ENCODE measurements at places on chromosomes 7 and 10.

- no peak for DNase-seq
These were observed 238.7 kb upstream of the TCF7L2 start for GRCh38 chr10:112711366-112711765.

- DNase-seq, result no peak
These were observed 772.2 kb upstream of the C7orf33 start for GRCh38 chr7:147818317-147818716.

DNA sequence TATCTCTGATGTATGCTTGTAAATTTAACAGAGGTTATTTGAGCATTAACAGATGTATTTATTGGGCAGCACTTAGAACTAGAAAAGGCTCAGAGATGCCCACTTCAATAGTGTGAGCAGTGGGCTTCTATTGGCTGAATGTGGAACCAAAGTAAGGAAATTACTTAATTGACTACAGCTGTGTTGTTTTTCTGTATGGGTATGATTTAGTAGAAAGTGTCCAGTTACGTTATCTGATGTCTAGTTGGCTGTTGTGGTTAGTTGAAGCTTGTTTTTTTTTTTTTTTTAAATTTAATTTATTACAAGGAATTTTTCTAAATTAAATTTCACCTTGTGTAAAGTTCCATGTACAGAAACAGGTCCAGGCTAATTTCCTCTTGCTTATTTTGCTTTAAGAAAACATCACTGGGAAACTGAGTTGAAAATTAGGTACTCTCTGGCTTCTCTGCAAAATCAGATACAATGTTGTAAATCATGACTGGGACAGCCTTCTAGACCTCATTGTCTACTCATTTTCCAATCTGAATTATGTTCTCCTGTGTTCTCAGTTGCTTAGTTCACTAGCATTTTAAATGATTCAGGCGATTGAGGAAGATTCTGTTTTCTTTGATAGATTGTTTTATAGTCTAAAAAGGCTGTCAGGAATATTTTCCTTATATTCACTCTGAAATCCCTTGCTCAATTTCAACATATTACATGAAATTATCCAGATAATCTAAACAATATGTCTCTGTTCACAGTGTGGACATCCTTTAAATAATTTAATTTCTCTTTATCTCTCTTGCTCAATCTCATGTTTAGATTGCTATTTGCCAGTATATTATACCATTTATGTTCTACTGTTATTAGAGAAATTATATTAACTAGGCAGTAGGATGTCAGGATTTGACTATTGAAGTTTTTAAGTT lies 53.0 kb downstream of the PHF14 start:
- no peak for DNase-seq

- DNase-seq, result peak; percentile 58
These were observed 71.2 kb upstream of the EFCAB10 start for GRCh38 chr7:105652359-105652993.

DNA sequence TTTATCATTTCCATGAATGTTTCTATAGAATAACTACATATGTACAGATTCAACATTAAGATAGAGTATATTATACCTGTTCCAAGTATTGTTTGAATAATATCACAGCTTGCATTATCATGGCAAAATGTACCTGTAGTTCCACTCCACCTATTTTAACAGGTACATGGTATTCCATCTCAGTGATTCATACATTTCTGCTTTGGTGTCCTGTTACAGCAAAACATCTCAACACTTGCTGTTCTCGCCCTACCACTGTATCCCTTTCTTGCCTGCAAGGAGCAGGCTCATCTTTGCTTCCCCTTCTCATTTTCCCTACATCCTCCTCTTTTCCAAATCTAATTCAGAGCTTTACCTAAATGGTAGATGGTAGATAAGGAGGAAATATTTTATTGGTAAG lies 27.1 kb upstream of the SGCE start:
- DNase-seq, result no peak

DNA sequence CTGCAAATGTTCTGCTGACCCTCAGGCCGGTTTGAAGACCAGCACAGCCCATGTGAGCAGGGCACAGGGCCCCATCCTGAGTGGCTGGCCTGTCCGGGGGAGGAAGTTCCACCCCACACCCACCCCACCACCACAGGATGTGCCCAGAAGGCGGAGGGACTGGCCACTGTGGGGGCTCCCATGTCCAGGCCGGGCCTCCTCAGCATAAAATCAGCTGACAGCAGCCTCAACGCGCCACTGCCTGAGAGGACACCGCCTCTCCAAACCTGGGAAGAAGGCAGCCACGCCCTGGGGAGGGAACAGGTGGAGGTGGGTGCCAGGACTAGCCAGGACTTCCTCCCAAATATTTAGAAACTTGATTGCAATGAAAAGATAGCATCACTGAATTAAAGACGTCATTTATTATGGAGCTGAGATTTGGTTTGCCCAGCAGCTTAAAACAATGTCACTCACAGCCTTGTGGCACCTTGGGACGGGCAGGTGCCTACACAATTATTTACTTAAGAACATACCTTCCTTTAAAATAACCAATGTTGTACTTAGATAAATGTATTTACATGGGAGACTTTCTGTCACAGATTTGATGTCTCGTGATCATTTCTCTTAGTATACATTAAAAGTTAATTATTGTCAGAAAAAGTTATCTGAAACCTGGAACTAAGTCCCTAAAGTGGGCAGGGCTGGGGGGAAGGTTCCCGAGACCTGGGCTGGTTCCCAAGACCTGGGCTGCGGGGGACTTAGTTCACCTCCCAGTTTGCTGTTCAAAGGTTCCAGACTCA lies 27.3 kb upstream of the FAM20C start:
- DNase-seq, result no peak

- no peak for DNase-seq
These were observed 36.0 kb downstream of the AGAP3 start for GRCh38 chr7:151122276-151122675.

DNA sequence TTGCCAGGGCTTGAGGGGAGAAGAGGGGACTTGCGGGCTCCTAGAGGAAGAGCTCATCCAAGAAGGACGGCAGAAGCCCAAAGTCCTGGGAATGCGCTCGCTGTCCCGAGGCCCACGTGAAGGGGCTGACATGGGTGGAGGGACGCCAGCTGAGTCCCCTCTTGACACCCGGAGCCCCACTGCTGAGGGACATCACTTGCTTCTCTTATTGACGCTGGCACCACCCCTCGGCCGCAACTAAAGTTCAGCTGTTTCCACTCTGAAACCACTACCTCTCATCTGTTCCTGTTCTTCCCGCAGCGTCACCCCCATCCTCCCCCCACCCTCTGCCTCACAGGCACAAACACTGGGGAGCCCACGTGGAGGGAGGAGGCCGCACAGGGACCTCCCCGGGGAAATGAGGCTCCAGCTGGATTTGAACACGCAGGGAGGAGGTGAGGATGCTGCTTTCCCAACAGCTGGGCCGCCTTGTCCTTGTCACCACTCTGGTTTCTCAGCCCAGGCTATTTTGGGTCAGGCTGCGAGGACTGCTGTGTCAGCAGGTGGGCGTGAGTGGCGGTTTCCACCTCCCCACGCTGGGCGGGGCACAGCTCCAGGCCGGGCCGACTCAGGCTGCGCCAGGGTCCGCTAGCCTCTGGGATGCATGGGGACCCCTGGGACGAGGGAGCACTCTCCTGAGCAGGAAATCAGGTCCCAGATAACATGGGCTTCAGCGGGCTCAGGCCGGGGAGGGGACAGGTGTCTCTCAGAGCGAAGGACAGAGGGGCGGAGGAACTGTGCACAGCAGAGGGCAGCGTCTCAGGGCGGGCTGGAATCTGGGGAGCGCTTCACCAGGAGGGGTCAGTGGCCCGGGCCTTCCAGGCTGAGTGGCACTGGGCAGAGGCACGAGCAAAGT lies 156.3 kb downstream of the ZNF248 start:
- DNase-seq, result no peak

- DNase-seq, result no peak
These were observed 64.8 kb upstream of the SEC61G start for GRCh38 chr7:54823776-54824175.

GRCh38 chr7:103710247-103710646 lies 264.2 kb upstream of the SLC26A5 start:
- no peak for DNase-seq

DNA sequence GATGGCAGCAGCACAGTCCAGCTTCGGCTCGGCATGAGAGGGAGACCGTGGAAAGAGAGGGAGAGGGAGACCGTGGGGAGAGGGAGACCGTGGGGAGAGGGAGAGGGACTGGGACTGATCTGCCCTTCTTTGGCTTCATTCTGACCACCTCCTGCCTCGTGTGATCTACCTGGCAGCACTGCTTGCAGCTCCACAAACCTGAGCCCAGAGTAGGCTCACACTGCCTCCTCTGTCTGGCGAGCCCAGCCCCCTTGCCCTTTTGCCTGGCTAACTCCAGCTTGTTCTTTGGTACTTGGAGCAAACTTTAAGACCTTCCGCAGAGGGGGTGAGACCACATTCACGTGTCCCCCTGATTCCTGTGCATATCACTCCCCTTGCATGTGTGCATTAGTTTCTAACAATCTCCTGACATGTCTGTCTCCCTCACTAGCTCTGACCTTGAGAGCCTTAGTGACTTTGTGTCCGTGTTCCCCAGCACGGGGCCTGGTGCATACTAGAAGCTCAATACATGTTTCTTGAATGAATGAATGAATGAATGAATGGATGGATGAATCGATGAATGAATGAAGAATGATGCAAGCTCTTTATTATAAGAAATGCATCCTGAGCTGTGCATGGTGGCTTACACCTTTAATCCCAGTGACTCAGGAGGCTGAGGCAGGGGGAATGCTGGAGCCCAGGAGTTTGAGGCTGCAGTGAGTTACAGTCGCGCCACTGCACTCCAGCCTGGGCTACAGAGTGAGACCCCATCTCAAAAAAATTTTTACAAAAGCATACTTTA lies 31.2 kb downstream of the UBTD1 start:
- DNase-seq, result no peak

- DNase-seq, result peak; percentile 79
These were observed 107.3 kb downstream of the SNX10 start for GRCh38 chr7:26398756-26399509.

- peak; percentile 53 for DNase-seq
These were observed 155.7 kb upstream of the FGFR2 start for GRCh38 chr10:121753726-121754476.

DNA sequence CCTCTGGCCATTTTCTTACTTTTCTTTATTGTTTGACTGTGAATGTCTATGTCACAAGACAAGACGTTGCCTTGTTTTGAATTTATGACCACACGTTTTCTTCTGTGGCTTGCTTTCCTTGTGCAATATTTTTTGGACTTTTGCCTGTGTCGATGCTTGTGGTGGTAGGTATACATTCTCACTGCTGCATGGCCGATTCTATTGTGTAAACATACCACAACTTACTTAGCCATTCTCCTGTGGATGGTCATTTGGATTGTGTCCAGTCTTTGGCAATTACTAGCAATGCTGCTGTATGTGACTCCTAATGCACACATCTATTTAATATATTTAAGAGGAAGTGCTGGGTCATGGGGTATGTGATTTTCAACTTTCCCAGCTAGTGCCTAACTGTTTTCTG lies 18.0 kb upstream of the DLG5 start:
- DNase-seq, result peak; percentile 52

GRCh38 chr7:3738964-3739363 lies 437.9 kb downstream of the SDK1 start:
- DNase-seq, result no peak

GRCh38 chr10:69715156-69715898 lies 85.3 kb downstream of the FAM241B start:
- no peak for DNase-seq

- DNase-seq, result no peak
These were observed 71.5 kb downstream of the RHOBTB1 start for GRCh38 chr10:60872451-60872850.

DNA sequence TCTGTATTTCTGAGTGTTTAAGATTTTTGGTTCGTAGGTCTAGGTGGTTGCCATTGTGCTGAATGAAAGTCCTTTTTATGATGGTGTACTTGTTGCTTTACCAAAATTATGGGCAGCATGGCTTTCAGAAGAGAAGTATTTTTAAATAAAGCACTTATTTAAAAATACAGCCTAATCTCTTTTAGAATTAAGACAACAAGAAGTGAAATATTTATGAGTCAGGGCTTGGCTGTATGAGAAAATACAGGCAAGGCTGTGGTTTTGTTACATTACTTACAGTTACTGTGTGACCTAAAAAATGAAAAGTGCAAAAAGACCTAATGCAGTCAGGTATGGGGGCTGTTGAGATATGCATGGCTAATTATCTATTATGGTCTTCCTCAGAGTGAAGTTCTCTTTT lies 185.2 kb upstream of the PPP1R3A start:
- DNase-seq, result peak; percentile 27

- DNase-seq, result no peak
These were observed 21.2 kb upstream of the PWWP2B start for GRCh38 chr10:132375795-132376297.

DNA sequence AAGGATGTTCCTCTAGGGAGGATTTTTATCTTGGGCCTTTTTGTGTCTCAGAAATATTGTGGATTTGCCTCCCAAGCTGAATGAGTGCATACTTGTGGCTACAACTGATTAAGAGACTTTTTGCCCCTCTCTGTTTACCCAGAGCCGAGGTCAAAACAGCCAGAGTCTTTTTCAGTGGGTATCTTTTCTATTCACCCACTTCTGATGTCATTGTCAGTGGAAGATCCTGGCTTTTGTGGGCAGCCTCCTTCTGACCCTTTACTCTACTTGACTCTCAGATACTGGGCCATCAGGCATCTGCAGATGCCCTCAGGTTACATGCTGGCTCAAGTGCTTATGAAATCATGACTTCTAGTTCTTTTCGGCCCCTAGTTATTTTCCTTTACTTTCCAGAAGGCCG lies 19.6 kb upstream of the PIP4K2A start:
- DNase-seq, result peak; percentile 23

- DNase-seq, result no peak
These were observed 385.0 kb downstream of the NXPH1 start for GRCh38 chr7:8818406-8818805.

GRCh38 chr7:2261611-2262010 lies 19.6 kb downstream of the NUDT1 start:
- no peak for DNase-seq

DNA sequence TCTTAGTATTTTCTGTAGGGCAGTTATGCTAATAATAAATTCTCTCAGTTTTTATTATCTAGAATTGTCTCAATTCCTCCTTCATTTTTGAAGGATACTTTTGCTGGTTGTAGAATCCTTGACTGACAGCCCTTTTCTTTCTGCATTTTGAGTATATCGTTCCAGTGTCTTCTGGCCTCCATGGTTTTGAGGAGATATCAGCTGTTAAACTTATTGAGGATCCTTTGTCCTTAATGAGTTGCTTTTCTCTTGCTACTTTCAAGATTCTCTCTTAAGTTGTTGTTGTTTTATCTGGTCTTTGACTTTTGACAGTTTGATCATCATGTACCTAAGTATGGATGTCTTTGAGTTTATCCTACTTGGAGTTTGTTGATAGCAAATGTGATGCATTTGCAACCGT lies 8.9 kb upstream of the GJC3 start:
- DNase-seq, result no peak

DNA sequence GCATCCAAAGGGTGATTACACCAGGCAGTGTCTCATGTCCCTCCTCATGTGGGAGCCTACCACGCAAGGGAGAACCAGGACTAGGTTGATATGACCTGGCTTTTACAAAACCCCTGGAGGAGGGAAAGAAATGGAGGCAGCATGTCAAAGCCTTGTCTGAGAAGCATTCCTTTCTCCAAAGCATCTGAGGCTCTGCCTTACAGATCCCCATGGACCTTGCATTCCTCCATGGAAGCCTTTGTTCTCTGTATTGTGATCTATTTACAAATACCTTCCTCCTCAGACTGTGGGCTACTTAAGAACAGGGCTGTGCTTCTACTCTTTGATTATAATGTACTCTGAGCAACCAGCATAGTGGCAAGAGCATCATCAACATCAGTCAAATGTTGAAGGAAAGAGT lies 197.0 kb downstream of the PLXNA4 start:
- DNase-seq, result no peak

- DNase-seq, result peak; percentile 73
These were observed 66.3 kb upstream of the KLF6 start for GRCh38 chr10:3850999-3851937.
